ENCODE measurements at places on chromosomes 4 and X. TPM values are rescaled to one million over a fixed set of nuclear protein-coding genes. Genes with fewer than 3 reads are reported as not detected.
A peak's percentile ranks its signal among the peaks of the same experiment; 100 is the strongest.

GPRASP2 gene
- 23.9 TPM for total RNA-seq

GRCh38 chr4:176451443-176451842 lies 131.7 kb downstream of the SPCS3 start:
- H3K36me3 ChIP-seq: no peaks in the 10 kb centered on the region
- no peaks in the 10 kb centered on the region for H3K27me3 ChIP-seq
- no peak for DNase-seq
- H3K27ac ChIP-seq: no peak overlapping the region

GRCh38 chr4:7691982-7692381 lies 247.7 kb downstream of the AFAP1 start:
- DNase-seq: no peak
- no peak overlapping the region for H3K27ac ChIP-seq
- no peaks in the 10 kb centered on the region for H3K4me1 ChIP-seq
- no peaks in the 10 kb centered on the region for H3K27me3 ChIP-seq
- H3K36me3 ChIP-seq: no peaks in the 10 kb centered on the region

DNA sequence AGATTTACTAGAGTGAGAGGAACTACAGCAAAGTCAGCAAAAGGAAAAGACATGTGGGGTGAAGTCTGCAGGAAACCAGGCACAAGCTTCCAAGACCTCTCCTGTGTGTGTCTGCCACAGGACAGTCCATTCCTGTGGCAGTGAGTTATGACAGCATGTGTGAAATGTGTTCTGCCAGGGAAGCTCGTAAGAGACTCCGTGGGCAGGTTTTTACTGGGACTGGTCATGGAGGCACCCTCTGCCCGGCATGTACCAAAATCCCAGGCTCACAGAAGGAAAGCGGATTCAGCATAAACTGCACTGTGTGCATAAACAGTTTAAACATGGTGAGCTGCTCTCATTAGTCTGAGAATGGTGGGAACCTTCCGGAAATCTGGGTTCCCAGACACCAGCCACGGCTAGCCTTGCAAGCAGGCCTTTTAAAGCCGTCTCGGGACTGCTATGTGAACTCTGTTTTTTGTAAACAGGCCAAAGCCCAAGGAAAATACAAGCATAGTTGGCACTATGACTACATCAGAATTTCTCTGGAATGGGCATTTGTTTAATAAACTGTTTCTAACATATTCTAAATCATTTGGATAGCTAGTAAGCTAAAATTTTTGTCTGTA lies 288.5 kb downstream of the TENM3 start:
- H3K27ac ChIP-seq: no peak overlapping the region
- H3K4me3 ChIP-seq: no peak overlapping the region
- peak; percentile 37 for DNase-seq
- H3K36me3 ChIP-seq: no peaks in the 10 kb centered on the region

RHOXF1 gene
- not detected for total RNA-seq

Data from lung (tissue), 17 donors.